ENCODE measurements at places on chromosomes 11 and 22.

DNA sequence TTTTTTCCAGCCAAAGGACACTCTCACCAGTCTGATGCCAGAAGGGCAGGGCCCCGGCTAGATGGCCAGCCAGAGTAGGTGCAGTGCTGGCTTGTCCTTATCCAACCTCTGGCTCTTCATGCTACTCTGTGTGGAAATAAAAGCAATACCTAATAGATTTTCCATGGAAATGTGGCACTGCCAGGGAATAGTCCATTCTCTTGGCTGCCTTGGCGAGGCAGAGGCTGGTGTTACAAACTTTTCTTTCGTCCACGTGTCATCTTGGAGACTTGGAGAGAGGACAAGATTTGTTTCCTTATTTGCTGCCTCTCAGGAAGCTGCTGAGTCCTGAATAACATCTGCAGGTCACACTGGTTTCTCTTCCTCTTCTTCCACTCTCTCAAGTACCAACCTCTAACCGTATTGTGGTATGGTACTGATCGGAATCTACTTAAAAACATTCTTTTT, 17.2 kb upstream of the C1QTNF4 start:
- no peak overlapping the region for H3K27ac ChIP-seq
- DNase-seq, result no peak
- H3K4me1 ChIP-seq, result no peaks in the 10 kb centered on the region
- no peak overlapping the region for H3K4me3 ChIP-seq
- no peaks in the 10 kb centered on the region for H3K27me3 ChIP-seq

- DNase-seq, result no peak
- H3K4me3 ChIP-seq, result no peak overlapping the region
- H3K27ac ChIP-seq, result no peak overlapping the region
- H3K36me3 ChIP-seq, result peaks cover 3% of the 10 kb centered on the region
- H3K27me3 ChIP-seq, result peaks cover 51% of the 10 kb centered on the region
These were observed 984.0 kb downstream of the BRD1 start for GRCh38 chr22:48843640-48844039.

GRCh38 chr11:73757598-73757997, 3.3 kb downstream of the RAB6A start:
- peaks cover 48% of the 10 kb centered on the region for H3K4me1 ChIP-seq
- no peaks in the 10 kb centered on the region for H3K27me3 ChIP-seq
- no peak overlapping the region for H3K4me3 ChIP-seq

DNA sequence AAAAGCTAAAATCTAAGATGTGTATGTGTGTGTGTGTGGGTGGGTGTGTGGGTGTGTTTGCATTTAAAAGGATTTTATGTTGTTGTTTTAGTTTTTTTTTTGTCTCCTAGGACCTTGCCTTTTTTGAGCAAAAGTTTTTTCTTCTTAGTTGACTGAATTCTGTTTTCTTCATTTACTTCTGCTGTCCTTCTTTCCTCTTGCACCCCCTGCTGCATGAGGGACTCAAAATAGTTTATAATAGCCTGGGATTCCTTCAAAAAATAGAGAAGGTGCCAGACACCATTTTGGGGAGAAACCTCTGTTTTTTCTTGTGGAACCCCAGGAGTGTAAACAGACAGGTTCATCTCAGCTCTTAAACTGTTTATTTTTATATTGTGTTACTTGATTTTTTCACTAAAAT, 817.7 kb downstream of the TBC1D22A start:
- no peaks in the 10 kb centered on the region for H3K36me3 ChIP-seq
- H3K4me1 ChIP-seq, result no peaks in the 10 kb centered on the region
- peaks cover 47% of the 10 kb centered on the region for H3K27me3 ChIP-seq
- no peak overlapping the region for H3K4me3 ChIP-seq

DNA sequence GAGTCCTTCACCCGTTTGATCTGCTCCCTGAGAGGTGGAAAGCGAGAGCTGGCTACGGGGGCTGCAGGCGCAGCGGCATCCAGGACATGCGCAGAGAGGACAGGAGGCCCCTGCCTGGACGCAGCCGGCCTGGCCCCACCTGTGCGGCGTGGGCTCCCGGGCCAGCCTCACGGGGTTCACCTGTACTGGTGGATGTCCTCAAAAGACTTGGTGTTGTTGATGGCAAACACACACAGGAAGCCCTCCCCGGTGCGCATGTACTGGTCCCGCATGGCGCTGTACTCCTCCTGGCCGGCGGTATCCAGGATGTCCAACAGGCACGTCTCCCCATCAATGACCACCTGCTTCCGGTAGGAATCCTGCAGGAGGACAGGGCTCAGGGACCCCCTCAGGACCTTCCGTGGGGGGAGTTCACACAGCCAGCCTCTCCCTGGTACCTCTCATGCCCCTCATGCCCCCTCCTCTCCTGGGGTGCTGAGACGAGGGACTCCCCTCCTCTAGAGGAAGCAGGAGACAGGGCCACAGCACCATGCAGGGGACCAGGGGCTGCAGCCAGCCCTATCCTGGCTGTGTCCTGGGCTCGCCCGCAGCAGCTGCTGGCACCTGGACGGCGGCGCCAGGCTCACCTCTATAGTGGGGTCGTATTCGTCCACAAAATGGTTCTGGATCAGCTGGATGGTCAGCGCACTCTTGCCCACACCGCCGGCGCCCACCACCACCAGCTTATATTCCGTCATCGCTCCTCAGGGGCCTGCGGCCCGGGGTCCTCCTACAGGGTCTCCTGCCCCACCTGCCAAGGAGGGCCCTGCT, 1.6 kb downstream of the HRAS start:
- H3K4me1 ChIP-seq, result peaks cover 16% of the 10 kb centered on the region
- no peaks in the 10 kb centered on the region for H3K27me3 ChIP-seq
- peak overlapping the region; percentile 71 for H3K4me3 ChIP-seq
- H3K27ac ChIP-seq, result no peak overlapping the region

- H3K4me1 ChIP-seq, result no peaks in the 10 kb centered on the region
- DNase-seq, result no peak
- peaks cover 1% of the 10 kb centered on the region for H3K36me3 ChIP-seq
- H3K27ac ChIP-seq, result no peak overlapping the region
- no peaks in the 10 kb centered on the region for H3K27me3 ChIP-seq
These were observed 2.6 kb downstream of the OR51G2 start for GRCh38 chr11:4916581-4916980.

DNA sequence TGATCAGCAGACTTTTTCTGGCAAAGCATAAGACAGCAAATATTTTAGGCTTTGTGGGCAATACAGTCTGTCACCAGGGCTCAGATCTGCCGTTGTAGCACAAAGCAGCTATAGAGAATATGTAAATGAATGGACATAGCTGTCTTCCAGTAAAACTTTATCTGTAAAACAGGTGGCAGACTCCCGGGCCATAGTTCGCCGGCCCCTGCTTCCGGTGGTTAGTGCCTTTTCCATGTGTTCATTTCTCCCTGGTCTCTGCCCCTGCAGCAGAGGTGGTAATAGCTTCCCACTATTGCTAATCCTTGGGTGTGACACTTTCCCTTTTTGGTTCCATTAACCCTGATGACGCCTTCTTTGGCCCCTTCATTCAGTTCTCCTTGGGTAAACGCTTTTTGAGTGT, 93.7 kb upstream of the LDLRAD3 start:
- H3K27me3 ChIP-seq, result peaks cover 48% of the 10 kb centered on the region
- no peak overlapping the region for H3K4me3 ChIP-seq
- DNase-seq, result no peak
- no peaks in the 10 kb centered on the region for H3K4me1 ChIP-seq
- no peaks in the 10 kb centered on the region for H3K36me3 ChIP-seq
- no peak overlapping the region for H3K27ac ChIP-seq

GRCh38 chr11:112408517-112408916, 147.9 kb upstream of the PLET1 start:
- no peak overlapping the region for H3K4me3 ChIP-seq
- no peak overlapping the region for H3K27ac ChIP-seq
- H3K4me1 ChIP-seq, result no peaks in the 10 kb centered on the region

DNA sequence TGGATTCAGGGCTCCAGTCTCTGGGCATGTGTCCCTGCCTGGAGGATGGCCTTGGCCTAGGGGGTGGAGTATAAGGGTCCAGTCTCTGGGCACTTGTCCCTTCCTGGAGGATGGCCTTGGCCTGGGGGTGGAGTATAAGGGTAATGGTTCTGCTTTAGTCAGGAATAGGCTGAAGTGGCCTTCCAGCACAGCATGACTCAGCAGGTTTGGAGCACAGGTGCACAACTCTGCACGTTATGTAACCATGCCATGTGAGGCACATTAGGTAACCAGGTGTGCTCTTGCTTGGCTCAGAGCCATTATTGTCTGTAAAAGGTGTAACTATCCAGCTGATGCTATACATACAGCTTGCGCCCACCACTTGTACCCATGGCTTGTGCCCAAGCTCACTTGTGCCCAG, 48.4 kb upstream of the POLD3 start:
- no peaks in the 10 kb centered on the region for H3K36me3 ChIP-seq
- no peak overlapping the region for H3K4me3 ChIP-seq
- H3K27me3 ChIP-seq, result peaks cover 39% of the 10 kb centered on the region
- DNase-seq, result no peak
- H3K4me1 ChIP-seq, result no peaks in the 10 kb centered on the region

GRCh38 chr11:10208131-10208575, 85.9 kb downstream of the SBF2 start:
- H3K27me3 ChIP-seq, result no peaks in the 10 kb centered on the region
- H3K27ac ChIP-seq, result no peak overlapping the region
- H3K4me3 ChIP-seq, result no peak overlapping the region
- H3K36me3 ChIP-seq, result no peaks in the 10 kb centered on the region

DNA sequence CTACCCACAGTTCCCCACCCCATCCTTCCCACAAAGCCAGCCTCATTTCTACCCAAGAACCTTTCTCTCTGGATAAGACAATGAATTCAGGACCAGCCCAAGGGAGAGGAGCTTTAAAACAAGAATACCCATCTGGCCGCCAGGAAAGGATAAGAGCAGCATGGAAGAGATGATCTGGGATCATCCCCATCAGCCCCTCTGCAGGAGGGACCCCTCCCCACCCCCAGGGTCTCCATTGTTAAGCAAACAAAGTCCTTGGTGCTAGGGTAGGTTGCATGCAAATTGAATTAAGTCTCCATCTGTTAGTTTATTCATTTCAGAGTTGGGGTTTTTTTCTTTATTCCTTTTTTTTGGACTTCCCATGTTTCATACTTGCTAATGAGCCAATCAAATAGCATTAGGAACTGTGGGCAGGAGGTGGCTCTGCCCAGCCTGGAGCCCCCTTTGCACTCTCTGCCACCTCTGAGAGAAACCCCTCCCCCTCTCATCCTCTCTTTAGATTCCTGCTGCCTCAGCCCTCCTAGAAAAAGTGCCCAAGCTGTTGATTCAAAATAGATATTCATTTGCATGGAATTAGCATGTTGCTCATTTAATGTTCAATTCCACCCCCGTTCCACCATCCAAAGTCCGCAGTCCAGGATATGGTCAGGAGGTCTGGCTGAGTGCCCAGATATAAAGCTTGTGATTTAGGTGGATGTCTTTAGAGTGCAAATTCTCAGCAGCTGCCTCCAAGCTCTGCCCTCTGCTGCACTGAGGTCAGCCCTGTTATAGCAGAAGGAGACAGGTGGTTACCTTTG, 138.5 kb upstream of the NCAM1 start:
- no peaks in the 10 kb centered on the region for H3K36me3 ChIP-seq
- H3K27me3 ChIP-seq, result peaks cover 24% of the 10 kb centered on the region
- H3K27ac ChIP-seq, result no peak overlapping the region
- DNase-seq, result no peak
- no peaks in the 10 kb centered on the region for H3K4me1 ChIP-seq
- no peak overlapping the region for H3K4me3 ChIP-seq

- H3K27ac ChIP-seq, result peak overlapping the region; percentile 76
- peaks cover 84% of the 10 kb centered on the region for H3K4me1 ChIP-seq
- peaks cover 54% of the 10 kb centered on the region for H3K36me3 ChIP-seq
These were observed 13.8 kb upstream of the SSTR3 start for GRCh38 chr22:37226087-37226486.

DNA sequence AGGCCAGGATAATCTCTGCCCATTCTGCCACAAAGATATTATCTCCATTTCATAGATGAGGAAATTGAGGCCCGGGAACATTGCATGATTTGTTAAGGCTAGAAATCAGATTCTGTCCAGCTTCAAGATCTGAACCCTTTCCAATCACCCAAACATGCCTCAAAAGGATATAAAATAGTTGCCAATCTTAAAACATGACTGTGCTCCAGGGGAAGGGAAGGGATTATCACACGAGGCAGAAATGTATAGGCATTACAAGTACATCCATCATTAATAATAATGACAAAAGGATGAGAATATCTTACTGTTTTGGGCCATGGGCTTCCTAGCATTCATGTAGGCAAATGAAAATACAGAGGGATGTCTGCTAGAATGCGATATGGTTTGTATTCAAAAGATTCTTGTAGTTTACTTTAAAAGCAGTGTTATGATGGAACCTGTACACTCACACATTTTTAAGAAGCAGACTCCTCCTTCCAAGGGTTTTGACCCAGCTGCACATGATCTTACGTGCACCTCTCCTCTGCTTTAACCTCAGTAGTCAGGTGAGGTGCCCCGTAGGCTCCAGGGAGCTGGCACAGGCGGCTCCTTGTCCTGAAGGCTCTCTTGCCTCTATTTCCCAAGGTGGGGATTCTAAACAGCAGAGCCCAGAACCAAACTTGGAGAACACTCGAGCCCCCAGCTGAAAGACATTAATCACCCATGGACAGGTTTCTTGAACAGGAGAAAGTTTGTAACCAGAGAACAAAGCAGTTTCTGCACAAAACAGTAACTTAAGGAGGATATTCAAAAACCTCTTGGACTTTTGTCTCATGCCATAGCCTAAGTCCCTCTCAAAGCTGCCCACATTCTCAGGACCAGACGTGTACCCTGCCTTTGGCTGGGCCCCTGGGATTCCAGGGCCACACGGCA, 36.0 kb downstream of the PARVA start:
- no peaks in the 10 kb centered on the region for H3K4me1 ChIP-seq
- no peak for DNase-seq
- no peak overlapping the region for H3K27ac ChIP-seq
- H3K27me3 ChIP-seq, result peaks cover 67% of the 10 kb centered on the region
- no peak overlapping the region for H3K4me3 ChIP-seq

DNA sequence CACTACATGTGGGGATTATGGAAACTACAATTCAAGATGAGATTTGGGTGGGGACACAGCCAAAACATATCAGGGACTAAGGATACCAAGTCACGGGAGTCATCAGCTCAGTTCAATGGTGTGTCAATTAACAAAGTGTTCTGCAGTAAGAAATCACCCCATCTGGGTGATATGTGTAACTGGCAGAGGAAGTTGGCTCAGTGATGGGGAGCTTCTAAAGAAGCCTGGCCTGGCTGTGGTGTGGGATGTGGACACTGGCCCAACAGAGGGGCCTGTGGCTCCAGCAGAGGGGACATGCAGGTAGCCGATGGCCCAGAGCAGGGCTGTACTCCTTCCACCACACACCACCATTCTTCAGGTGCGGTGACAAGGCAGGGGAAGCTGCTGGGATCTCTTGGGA, 31.6 kb downstream of the RPS6KA4 start:
- peak overlapping the region; percentile 80 for H3K27ac ChIP-seq
- H3K27me3 ChIP-seq, result peaks cover 9% of the 10 kb centered on the region
- no peak for DNase-seq
- no peaks in the 10 kb centered on the region for H3K36me3 ChIP-seq
- H3K4me3 ChIP-seq, result peak overlapping the region; percentile 72

All from central memory CD8-positive, alpha-beta T cell (primary cell).